ENCODE measurements at places on chromosomes 3 and 15.

- no peak for DNase-seq
Measured at GRCh38 chr3:171390051-171390941, 69.9 kb downstream of the TNIK start.

DNA sequence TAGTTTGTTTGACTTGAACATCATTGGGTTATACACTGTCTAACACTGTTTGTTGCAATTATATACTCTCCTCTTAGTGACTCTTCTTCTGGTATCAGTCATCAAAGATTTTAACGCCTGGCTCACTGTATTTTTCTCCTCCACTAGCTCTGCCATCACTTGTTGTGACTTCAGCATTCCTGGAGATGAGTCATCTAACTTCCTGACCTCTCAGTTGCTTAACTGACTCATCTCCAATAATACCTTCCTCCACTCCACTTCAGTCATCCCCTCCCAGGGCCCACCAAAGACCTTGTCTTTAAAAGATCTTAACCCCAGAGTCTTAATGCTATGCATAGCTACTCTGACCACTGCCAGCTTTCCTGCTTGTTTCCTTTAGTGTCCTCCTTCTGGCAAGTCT is 28.6 kb upstream of the CLSTN2 start:
- DNase-seq, result no peak

- no peak for DNase-seq
Measured at GRCh38 chr15:76209523-76209922, 101.7 kb downstream of the ETFA start.

DNA sequence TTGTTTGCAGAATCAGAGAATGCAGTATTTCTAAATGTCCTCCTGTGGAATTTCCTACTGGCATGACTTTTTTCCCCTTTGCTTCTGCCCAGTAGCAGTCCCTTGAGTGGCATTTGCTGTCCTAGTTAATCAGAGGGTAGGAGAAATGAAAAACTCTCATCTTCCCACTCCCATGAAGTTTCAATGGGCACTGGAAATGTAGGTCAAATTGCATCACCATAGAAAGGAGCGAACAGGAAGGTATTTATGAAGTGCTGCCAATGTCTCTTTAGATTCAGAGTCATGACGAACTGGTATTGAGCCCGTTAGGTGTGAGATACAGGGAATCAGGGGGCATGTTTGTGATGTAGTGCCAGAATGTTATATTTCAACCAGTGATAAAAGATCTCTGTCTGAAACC is 23.2 kb downstream of the ATXN7 start:
- no peak for DNase-seq

DNA sequence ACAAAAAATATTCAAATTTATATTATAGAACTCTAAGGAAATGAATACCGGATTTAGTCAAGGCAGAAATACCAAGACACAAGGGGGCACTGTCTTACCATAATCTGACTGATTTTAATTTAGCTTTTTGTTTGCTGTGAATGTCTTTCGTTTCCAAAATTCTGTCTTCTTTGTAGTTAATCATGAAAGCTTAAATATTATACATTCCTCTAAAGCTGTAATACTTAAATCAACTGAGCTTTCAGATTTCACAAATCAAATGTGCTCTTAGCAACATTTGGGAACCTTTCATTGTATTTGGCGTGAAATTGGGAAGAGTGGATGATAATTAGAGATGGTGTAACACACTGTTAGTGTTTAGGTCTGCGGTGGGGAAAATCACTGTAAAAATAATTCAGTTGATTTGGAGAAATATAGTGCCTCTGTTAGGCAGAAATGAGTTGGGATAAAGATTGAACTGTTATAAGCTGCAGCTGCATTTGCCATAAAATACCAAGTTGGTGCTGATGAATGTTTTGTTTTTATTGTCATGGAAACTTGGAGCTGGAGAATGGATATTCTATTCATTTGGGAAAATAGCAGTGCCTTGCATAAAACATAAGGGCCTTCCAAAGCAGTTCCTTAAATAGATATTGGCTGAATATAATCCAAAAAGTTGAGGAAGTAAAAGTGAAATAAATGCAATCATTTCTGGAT is 228.2 kb downstream of the TCF12 start:
- no peak for DNase-seq

DNA sequence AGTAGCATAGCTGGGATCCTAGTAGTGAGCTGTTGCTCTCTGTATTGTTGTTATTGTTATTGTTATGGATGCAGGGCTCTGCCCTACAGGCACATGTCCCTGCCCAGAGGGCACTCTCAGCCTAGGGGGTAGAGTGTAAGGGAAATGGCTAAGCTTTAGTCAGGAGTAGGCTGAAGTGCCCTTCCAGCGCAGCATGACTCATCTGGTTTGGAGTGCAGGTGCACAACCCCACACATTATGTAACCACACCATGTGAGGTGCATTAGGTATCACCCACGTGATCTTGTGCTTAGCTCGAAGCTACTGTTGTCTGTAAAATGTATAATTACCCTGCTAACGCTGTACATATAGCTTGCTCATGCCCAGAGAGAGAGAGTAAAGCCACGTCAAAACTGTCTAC is 48.3 kb upstream of the TIPARP start:
- no peak for DNase-seq

DNA sequence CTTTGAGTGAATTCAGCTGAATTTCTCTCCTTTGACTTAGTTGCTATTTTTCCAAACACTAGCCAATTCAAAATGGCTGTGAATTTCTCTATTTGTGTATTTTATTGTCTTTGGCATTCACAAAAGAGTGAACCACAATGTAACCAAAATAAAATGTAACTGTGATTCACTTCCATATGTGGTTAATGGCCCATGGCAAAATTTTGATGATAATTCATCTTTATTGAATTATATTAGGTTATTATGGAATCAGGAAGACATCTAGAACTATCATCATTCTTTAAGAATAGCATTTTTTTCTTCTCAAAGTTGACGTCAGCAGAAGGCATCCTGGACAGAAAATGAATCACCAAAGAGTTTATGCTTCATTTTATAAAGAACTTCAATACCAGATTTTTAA is 705.3 kb upstream of the NAALADL2 start:
- DNase-seq, result no peak

DNA sequence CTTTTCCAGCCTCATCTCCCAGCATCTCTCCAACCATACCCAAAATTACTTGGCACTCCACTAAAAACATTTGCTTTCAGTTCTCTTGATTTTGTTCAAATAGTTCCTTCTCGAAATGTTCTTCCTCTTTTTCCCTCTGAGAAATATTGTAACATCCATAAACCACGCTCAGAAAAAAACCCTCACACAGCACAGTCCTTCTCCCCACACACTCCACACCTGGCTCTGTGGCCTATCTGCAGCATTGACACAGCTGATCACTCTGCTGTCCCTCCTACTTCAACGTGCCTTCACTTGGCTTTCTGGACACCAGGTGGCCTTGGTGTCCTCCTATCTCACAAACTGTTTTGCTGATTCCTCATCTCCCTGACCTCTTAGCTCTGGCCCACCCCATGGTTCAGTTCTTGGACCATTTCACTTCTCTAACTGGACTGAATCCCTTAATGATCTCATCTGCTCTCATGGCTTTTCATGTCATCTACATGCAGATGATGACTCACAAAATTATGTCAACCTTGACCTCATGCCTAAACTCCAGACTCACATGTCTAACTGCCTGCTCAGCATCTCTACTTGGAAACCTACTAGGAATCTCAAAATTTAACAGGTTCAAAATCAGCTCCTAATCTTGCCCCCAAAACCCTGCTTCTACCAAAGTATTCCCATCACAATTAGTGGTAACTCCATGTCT is 93.3 kb downstream of the TRIM42 start:
- no peak for DNase-seq

DNA sequence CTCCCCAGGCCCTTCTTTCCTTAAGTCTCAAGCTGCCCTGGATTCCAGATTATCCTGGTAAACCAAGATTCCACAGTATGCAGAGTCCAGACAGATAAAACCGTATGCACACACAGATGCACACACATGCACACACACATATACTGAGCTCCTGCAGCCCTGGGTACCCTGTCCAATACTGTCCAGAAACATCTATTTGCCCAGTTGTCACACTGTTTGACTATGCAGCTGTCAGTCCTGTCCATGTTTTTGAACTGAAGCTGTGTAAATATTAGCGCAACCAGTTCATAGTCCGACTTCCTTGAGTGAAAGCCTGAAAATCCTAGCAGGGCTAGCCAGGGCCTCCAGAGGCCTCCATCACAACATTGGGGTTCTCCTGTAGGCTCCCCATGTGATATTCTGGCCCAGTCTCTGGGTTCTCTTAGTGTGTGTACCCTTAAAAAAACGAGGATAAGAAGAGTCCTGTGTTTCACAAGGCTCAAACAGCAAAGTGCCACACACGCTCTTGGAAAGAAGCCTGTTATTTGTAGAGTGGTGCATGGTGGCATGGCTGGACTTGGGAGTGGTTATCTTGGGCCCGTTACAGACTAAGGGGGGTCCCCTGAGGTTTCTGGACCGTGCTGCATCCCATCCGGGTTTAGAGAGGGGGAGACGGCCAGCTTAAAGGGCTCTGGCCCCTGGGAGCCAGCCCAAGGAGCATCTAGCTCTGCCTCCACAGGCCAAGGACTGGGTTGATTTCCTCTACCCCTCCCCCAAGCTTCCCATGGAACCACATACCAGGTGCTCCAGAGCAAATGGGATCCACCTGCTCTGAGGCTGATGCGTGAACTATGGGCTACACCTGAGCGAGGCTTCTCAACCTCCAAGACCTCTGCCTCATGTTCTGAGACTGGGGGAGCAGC is 108.3 kb downstream of the IQSEC1 start:
- DNase-seq, result no peak

DNA sequence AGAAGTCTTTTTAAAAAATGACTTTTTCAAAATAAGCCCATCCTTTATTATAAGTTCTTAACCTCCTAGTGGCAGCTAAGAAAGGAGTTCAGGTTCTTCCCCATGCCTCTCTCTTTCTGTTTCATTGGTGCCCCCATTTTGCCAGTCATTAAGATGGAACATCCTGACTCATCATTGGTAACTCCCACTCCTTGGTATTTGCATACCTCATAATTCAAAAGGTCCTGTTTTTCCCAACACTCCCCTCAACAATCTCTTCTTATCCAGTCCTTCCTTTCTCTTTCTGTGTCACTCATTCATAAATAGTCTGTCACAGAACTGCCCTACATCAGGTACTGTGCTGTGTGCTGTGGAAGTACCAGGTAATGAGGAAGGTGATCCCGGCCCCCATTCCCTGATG is 394.0 kb downstream of the FOXP1 start:
- no peak for DNase-seq

GRCh38 chr3:129628169-129628522 is 21.7 kb upstream of the PLXND1 start:
- DNase-seq, result no peak

DNA sequence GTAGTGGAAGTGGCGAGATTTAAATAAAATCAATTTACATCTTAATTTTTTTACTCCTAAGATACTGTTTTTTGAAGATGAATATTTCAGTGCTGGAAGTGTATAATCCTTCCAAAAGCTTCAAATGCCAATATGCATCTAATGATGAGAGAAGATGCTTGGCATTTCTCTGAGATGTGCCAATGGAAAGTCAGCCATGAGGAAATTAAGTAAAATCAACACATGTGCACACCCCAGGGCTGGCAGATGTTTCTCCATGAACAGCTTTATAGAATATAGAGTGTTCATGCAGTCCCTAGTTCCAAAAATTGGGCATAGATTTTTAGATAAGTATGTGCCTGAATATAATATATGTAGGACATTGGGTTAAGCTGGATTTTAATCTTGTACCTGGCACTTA is 90.1 kb downstream of the CPNE4 start:
- no peak for DNase-seq

DNA sequence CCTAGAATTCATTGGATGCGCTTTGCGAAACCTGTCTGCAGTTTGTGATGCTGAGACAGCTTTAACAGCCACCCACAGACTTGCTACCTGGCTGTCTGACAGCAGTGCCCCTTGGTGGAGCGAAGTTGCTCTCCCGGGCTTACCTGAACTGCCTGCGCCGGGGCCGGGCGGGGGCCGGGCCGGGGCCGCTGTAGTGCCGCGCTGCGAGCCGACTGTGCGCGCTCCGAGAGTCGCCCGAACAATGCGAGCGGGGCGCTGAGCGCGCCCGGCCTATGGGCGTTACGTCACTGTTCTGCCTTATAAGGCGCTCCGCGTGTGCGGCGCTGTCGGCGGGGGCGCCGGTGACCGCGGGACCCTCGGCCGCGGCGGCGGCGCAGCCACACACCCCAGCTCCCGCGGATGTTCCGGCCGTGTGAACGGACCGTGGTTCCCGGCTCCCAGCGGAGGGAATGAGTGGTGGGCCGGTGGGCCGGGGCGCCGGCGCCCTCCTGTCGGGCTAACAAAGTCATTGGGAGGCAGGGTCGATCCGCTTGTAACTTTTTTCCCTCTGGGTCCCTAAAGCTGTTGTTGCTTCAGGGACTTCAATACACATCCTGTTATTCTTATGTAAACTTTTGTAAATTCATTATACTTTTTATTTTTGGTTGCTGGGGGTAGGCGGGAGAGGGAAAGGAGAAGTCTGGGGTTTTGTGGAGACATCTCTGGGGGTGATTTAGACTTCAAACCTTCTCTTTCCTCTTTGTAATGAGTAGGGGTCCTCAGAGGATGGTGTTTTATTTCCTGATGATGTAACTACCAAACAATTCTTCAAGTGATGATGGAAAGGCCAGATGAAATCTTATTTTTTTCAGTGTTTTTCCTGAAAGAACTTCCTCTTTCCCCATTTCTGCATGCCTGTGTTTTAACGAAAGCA is 58.5 kb downstream of the CMSS1 start:
- DNase-seq, result peak; percentile 54

GRCh38 chr15:30063835-30064546 is 18.8 kb upstream of the GOLGA8J start:
- DNase-seq, result no peak

- no peak for DNase-seq
Measured at GRCh38 chr3:161142486-161142885, 37.3 kb upstream of the B3GALNT1 start.

DNA sequence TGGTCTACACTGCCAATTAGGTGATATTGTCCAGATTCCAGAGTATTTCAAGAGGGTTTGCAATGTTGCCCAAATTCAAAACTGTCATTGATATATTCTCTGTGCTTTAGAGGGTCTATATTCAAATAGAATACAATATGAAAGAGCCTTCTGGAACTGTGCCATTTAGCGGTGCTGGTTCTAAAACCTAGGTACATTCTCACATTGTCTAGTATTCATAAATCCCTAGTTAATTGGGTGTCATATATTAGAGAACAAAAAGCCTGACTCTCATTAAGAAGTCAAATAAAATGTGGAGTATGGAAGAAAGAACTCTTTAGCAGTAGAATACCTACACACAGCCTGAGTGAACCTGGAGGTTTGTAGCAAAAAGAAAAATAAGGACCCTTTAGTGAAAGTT is 447.9 kb downstream of the CNTN6 start:
- DNase-seq, result no peak

DNA sequence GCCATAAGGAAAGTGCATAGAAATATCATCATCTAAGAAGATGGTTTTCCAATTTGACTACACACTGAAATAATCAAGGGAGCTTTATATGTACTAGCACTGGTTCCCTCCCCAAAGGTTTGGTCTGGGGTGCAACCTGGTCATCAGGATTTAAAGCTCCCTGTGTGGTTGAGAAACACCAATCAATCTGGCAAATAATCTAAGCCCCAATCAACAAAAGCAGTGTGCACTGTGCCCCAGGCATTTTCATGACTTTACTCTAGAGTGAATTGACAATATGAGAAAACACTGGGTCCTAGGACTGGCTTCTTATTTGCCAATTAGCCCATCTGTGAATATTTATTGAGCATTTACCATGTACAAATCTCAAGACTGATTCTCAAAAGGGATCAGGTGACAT is 255.1 kb downstream of the MEIS2 start:
- DNase-seq, result no peak

GRCh38 chr3:129485721-129486663 is 42.4 kb upstream of the RHO start:
- no peak for DNase-seq

GRCh38 chr15:34012461-34013028 is 26.5 kb downstream of the AVEN start:
- no peak for DNase-seq

All from stimulated activated CD4-positive, alpha-beta T cell treated with anti-CD3 and anti-CD28 coated beads, Interleukin-12 subunit alpha, Interleukin-12 subunit beta, amount 100 ng/mL, for 4 hours (primary cell).